Dermis lymphatic vessel endothelial cell (primary cell): ENCODE measurements at places on chromosomes 1 and 21. TPM values are rescaled to one million over a fixed set of nuclear protein-coding genes. Genes with fewer than 3 reads are reported as not detected.

CADM3 gene
- total RNA-seq, result 0.11 TPM in 1 of 2 replicates, not detected in the other

PLPPR4 gene
- 0.09 and 0.54 TPM in 2 replicates for total RNA-seq

SLAMF9 gene
- not detected in 2 replicates for total RNA-seq

GNAI3 gene
- 11.8 and 13.5 TPM in 2 replicates for total RNA-seq

KHDC4 gene
- total RNA-seq, result 14.7 and 21.4 TPM in 2 replicates

DISC1 gene
- total RNA-seq, result 3.8 and 7.8 TPM in 2 replicates

MOB3C gene
- 11.5 and 11.8 TPM in 2 replicates for total RNA-seq

ODF2L gene
- total RNA-seq, result 27.8 and 44.0 TPM in 2 replicates

KLHDC9 gene
- 0.95 and 1.6 TPM in 2 replicates for total RNA-seq

FAM78B gene
- 0.11 and 0.52 TPM in 2 replicates for total RNA-seq
